ENCODE measurements at places on chromosomes 16 and 17.

- no peak for DNase-seq
- peaks cover 13% of the 10 kb centered on the region for H3K27me3 ChIP-seq
- no peak overlapping the region for H3K27ac ChIP-seq
- H3K4me1 ChIP-seq, result no peaks in the 10 kb centered on the region
- H3K36me3 ChIP-seq, result no peaks in the 10 kb centered on the region
- H3K4me3 ChIP-seq, result no peak overlapping the region
Measured at GRCh38 chr17:79745641-79746105, 14.9 kb downstream of the ENPP7 start.

DNA sequence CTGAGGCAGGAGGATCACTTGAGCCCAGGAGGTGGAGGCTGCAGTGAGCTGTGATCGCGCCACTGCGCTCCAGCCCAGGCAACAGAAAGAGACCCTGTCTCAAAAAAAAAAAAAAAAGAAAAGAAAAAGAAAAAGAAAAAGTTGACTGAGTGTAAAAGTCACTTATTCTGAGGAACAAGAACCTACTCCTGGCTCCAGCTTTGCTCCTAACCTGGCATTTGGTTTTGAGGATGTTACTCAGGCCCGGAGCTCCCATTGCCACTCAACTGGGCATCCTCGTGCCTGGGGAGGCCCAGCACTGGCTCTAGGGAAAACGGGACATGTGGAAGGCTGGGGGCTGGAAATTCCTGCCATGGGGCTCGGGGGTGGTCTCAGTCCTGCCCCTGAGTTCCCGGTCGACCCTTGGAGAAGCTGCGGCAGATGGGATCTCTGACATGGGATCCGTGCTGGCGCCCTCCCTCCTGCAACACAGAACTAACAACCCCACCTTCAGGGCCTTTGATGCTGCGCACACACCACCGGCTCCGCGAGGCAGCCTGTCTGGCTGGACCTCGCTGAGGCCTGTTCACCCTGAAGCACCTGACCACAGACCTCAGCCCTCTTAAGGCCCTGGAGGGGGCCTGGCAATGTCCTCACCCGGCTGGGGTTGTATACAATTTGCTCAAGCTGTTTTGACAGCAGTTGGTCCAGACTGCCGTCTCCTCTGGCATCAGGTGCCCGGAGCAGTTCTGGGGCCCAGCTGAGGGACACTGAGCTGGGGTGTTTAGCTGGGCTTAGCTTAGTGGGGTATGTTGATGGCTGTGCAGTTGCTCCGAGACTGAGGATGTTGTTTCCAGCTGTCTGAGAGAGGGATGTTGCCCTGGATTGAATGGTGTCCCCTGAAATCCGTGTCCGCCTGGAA lies 12.3 kb downstream of the CD7 start:
- H3K4me1 ChIP-seq, result no peaks in the 10 kb centered on the region
- no peaks in the 10 kb centered on the region for H3K36me3 ChIP-seq
- H3K27ac ChIP-seq, result no peak overlapping the region
- H3K27me3 ChIP-seq, result no peaks in the 10 kb centered on the region
- DNase-seq, result peak; percentile 53

GRCh38 chr16:69568676-69569075 lies 2.9 kb downstream of the NFAT5 start:
- H3K4me1 ChIP-seq, result peaks cover 4% of the 10 kb centered on the region
- peak overlapping the region; percentile 69 for H3K4me3 ChIP-seq
- DNase-seq, result no peak
- H3K27ac ChIP-seq, result no peak overlapping the region

- no peaks in the 10 kb centered on the region for H3K27me3 ChIP-seq
- H3K4me1 ChIP-seq, result peaks cover 16% of the 10 kb centered on the region
- no peak for DNase-seq
- H3K4me3 ChIP-seq, result no peak overlapping the region
- no peak overlapping the region for H3K27ac ChIP-seq
Measured at GRCh38 chr17:1995321-1995892, 29.7 kb downstream of the RTN4RL1 start.

GRCh38 chr17:32777436-32777835 lies 99.5 kb downstream of the MYO1D start:
- H3K27me3 ChIP-seq, result no peaks in the 10 kb centered on the region
- H3K4me3 ChIP-seq, result no peak overlapping the region
- no peak for DNase-seq
- no peaks in the 10 kb centered on the region for H3K4me1 ChIP-seq
- no peak overlapping the region for H3K27ac ChIP-seq

- H3K36me3 ChIP-seq, result no peaks in the 10 kb centered on the region
- no peak overlapping the region for H3K27ac ChIP-seq
- H3K4me3 ChIP-seq, result no peak overlapping the region
- H3K4me1 ChIP-seq, result no peaks in the 10 kb centered on the region
Measured at GRCh38 chr17:55806745-55807495, 56.1 kb downstream of the PCTP start.
